ENCODE measurements at places on chromosomes 1 and 21.

- no peak for DNase-seq
These were observed 69.3 kb downstream of the SLC37A1 start for GRCh38 chr21:42582787-42583476.

GRCh38 chr1:168568346-168568745 lies 8.1 kb upstream of the XCL1 start:
- DNase-seq: no peak

- DNase-seq: no peak
These were observed 7.2 kb upstream of the TNFRSF25 start for GRCh38 chr1:6473156-6473555.

- no peak for DNase-seq
These were observed 30.6 kb downstream of the SYT6 start for GRCh38 chr1:114122941-114123618.

- DNase-seq: no peak
These were observed 49.7 kb upstream of the IFI44L start for GRCh38 chr1:78570539-78570938.

- no peak for DNase-seq
These were observed 10.0 kb upstream of the C1orf115 start for GRCh38 chr1:220680085-220680687.

Data from activated gamma-delta T cell treated with anti-CD3 and anti-CD28 coated beads, Interleukin-2, amount 50 U/mL, for 16 hours (primary cell).